ENCODE measurements at places on chromosomes 3 and 15.

DNA sequence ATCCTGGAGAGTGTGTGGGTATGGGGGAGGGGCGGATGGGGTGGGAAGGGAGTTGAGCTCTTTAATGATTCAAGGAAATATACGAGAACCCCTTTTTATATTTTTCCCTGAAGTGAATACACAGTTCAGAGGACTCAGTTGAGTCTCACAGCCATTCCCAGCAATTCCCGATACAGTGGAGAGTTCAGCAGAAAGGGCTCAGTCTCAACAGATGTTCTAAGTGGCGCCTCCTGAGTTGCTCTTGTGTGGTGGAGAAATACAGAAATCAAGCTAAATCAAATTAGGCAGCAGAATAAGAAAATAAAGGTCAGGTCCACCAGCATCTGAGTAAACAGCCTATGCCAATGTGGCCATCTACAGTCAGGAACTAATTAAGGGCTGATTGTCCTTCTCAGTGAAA, 372.1 kb downstream of the NR2F2 start:
- DNase-seq = no peak

GRCh38 chr3:172634948-172635347, 75.9 kb downstream of the NCEH1 start:
- no peak for DNase-seq

DNA sequence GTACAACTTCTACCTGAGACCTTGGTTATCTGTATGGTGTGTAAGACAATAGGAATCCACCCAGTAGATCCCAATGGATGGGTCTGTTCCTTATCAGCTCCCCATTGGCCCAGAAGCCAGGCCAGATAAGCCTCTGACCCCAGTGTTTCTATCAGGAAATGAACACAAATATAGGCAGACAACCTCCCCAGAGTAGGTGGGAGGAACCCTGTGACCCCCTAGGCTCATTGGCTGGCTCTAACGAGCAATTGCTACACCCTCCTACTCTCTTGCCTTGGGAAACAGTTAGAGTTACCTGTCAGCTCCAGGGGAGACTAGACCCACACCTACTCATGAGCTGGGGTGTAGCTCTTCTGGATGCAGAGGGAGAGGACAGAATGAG, 299.9 kb downstream of the UACA start:
- DNase-seq = no peak

DNA sequence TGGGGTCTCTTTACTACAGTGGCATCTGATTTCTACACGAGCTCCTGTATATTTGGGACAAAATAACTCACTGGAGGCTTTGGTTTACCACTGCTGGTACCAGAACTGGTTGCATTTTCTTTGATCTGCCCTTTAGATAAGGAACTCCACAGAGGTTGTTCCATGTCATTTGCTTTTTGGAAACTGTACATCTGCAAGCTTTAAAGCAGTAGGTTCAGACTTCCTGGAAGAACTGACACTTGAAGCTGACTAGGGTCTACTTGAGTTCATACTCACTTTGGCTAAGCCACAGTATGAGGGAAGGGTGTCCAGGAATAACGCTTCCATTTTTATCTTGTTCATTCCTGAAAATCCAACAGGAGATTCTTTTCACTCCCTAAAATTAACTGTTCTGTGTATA, 86.4 kb downstream of the WWTR1 start:
- no peak for DNase-seq

GRCh38 chr3:119602676-119603075, 5.0 kb downstream of the PLA1A start:
- DNase-seq = no peak

DNA sequence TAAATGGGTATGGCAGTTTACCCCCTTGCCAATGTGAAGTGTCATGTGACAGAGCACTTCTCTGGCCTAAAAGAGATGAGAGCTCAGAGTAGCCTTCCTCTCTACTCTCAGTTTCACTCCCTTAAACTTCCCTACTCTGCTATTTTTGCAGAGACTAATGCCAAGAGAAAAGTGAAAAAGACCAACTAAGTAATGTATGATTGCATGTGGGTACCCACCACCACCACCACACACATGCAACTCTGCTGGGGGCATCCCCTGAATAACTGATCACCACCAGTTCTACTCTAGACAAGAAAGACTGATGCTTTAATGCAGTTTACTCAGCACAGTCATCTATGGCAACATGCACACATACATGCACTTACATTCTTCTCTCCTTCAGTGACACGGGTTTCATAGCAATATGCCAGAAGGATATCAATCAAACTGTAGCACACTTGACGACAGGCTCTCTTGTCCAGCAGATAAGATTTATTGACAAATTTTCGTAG, 31.3 kb downstream of the SHQ1 start:
- no peak for DNase-seq

- DNase-seq = no peak
Observed at GRCh38 chr15:93049914-93050578, 39.0 kb downstream of the RGMA start.

GRCh38 chr15:92076541-92076940, 223.0 kb downstream of the SLCO3A1 start:
- DNase-seq = no peak

GRCh38 chr3:11498646-11499045, 145.1 kb downstream of the VGLL4 start:
- no peak for DNase-seq

DNA sequence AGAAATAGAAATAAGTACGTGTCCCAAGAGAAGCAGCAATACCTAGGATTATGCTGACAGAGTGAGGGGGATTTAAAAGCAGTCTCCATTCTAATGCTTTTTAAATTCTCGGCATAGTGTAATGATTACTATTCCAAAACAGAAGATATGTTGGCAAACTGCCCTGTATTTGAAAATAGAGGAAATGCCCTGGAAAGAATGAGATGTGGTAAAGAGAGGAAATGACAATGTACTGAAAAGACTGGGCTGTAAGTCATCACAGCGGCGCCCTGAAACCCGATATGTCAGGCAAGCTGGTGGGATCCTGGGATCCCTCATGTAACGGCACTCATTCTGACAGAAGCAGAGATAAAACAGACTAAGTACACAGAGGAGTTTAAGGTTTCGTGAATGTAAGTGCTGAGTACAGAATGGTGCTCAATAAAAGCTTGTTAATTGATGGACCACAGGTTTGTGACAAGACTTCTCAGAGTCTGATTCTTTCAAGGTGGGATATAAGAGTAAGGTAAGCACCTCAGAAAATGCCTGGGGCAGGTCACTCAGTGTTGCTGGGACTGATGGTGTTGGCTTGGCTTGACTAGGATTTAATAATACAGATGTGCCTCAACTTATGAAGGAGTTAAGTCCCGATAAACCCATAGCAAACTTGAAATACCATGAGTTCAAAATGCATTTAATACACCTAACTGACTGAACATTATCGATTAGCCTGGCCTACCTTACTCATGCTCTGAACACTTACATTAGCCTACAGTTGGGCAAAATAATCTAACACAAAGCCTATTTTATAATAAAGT, 91.4 kb downstream of the NFKBIZ start:
- no peak for DNase-seq

DNA sequence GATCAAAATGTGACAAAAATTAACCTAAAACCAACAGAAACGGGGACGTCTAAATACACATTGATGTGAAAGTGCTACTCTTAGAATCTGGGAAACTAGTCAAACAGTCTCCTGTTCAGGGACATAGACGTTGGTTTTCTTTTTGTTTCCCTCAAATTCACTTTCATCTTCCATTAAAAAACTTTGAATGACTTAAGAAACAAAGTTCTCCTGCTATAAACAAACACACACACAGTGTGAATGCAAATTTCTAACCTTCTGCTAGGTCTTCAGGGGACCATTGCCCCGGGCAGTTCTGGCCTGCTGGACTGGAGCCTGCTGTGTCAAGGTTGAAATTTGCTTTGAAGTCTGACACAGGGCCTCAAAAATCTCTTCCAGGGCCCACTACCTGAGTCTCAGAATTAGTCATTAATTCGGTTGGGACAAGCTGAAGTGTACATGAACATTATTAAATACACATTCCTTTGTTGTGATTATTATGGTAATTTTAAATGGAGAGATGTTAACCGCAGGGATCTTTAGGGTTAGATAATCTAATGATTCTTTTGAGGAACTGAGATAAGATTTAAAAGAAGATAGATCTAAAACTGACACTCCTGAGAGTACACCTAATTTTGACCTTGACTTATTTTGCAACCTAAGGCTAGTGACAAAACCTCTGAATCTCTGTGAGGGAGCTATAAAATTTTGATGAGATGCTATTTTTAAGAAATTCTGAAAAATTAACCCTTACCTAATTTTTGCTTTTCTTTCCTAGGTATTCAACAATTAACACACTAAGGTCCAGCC, 1260.4 kb downstream of the ROBO1 start:
- no peak for DNase-seq

- DNase-seq = no peak
Observed at GRCh38 chr15:70079888-70080287, 17.8 kb downstream of the TLE3 start.

GRCh38 chr3:37474901-37475331, 300.5 kb upstream of the LRRFIP2 start:
- no peak for DNase-seq

GRCh38 chr3:4219227-4219568, 84.0 kb upstream of the SETMAR start:
- no peak for DNase-seq

DNA sequence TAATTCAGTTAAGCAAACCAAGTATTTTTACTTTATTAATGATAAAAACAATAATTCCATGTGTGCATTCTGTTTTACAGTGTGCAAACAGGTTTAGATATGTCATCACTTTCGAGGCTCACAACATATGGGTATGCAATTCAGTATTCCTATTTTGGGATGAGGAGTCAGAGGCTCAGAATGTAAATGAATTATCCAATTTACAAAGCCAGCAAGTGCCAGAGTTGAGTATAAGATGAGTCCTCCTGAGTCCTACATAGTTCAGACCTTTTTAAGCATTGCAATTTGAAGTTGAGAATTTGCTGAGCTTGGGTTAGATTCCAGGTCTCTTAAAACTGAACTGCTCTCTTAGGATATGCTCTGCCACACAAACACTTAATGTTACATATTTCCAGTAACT, 424.2 kb upstream of the ROBO2 start:
- no peak for DNase-seq

DNA sequence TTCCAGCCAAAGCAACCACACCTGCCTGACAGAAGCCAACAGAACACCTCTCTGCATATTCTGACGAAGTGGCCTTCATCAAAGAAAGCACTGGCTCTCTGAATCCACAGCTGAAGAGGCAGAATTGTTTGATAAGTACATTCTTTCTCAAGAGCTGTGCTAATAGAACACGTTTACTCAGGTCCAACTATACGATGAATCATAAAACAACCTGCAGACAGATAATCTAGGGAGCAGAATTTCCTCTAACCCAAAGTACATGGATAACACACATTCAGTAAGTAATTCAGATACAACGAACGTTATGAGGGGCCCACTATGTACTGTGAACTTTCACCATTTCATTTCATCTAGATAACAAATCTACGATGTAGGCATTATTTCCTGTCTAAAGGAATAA, 25.4 kb downstream of the ALDH1A2 start:
- no peak for DNase-seq

- no peak for DNase-seq
Observed at GRCh38 chr15:80948651-80949292, 40.8 kb downstream of the MESD start.

- DNase-seq = no peak
Observed at GRCh38 chr15:90240856-90241255, 6.8 kb downstream of the GDPGP1 start.
